NCI-H1436 treated with DMSO at 0.1 percent for 48 hours (cell line): ENCODE measurements at places on chromosomes 1 and 21.

- no peak for DNase-seq
Measured at GRCh38 chr1:177847843-177848242, 122.0 kb downstream of the SEC16B start.

GRCh38 chr1:51624855-51625254 lies 8.0 kb downstream of the OSBPL9 start:
- DNase-seq = no peak

DNA sequence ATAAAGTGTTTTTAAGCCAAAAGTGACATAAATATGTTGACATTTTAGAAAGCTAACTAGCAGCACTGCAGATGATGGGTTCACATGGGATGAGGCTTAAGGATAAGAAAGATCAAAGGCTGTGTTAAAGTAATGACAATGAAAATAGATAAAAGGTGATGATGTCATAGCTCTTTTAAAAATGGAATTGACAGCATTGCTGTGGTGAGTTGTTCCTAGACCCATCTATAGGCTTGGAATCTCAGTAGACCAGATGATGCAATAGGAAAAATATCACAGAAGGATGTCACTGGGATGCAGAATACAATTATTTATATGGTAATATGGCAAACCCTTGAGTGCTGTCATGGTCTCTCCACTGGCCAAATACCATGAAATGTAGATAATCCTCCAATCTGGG lies 286.0 kb downstream of the PLA2G4A start:
- DNase-seq = no peak

GRCh38 chr1:95770581-95770980 lies 536.6 kb downstream of the RWDD3 start:
- DNase-seq = no peak

DNA sequence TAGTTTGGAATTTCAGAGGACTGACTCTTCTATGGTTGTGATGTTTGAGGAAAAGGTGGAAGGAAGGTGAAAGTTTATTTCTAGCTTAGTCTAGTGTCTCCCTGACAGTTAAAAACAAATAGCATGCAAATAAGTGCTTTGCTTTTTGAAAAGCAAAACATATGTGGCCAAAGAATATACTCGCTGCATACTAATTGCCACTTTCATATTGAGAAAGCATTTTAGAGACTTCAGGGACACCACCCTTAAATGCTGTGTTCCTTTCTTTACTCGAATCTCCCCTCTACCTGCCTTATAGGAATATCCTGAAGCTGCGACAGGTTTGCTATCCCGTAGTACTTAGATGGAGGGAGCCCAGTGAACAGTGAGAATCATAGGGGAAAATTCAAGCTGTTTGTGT lies 23.2 kb downstream of the GLUL start:
- no peak for DNase-seq

DNA sequence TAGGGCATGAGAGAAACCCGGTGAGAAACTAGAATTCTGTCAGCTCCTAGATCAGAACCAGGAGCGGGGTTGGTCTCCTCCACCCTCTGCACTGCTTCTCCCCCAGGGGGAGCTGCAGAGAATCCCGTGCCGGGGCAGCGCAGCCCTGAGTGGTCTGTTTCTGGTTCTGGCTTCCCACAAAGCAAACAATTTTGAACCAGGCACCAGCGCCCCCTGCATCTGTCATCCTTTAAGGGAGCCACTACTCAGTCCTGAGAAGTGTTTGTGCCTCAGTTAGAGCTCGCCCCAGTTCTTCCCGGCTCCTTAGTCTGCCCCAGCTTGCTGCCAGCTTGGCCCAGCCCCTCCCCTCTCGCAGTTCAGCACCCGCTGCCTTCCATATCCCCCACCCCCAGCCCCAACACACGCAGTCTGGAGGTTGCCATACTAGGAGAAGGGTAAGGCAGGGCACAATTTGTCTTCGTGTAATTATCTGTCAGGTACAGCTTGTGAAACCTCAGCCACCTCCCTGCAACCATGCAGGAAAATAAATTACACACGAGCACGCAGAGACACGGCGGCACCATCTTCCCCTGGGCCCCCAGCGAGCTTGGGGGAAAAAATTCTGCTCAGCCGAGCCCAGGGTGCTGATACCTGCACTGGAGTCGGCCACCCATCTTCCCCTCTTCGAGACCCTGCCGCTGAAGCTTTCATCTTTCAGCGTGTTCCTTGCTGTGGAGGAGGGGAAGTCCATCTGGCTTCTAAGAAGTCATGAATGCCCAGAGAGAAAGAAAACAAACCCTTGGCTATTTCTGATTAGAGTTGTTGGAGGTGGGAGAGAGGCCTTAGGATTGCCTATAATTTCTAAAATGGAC lies 62.6 kb upstream of the CD1D start:
- DNase-seq = no peak

- no peak for DNase-seq
Measured at GRCh38 chr1:25609921-25610320, 6.7 kb upstream of the MAN1C1 start.

GRCh38 chr1:50123071-50123470 lies 14.4 kb downstream of the ELAVL4 start:
- no peak for DNase-seq

GRCh38 chr1:160862203-160863060 lies at the start of gene CD244:
Gene CD244 (minus strand): TSS chr1:160862887. CDS start chr1:160862677, 210 bp downstream.
- DNase-seq = no peak

GRCh38 chr1:12447849-12448312 lies 170.1 kb downstream of the DHRS3 start:
- no peak for DNase-seq

- no peak for DNase-seq
Measured at GRCh38 chr1:229888561-229889001, 178.5 kb upstream of the GALNT2 start.

- DNase-seq = no peak
Measured at GRCh38 chr1:35505911-35506798, 51.0 kb downstream of the KIAA0319L start.

GRCh38 chr1:42960566-42961311 lies 2.1 kb upstream of the SLC2A1 start:
- no peak for DNase-seq

GRCh38 chr1:54378874-54379554 lies 27.2 kb downstream of the SSBP3 start:
- DNase-seq = no peak

DNA sequence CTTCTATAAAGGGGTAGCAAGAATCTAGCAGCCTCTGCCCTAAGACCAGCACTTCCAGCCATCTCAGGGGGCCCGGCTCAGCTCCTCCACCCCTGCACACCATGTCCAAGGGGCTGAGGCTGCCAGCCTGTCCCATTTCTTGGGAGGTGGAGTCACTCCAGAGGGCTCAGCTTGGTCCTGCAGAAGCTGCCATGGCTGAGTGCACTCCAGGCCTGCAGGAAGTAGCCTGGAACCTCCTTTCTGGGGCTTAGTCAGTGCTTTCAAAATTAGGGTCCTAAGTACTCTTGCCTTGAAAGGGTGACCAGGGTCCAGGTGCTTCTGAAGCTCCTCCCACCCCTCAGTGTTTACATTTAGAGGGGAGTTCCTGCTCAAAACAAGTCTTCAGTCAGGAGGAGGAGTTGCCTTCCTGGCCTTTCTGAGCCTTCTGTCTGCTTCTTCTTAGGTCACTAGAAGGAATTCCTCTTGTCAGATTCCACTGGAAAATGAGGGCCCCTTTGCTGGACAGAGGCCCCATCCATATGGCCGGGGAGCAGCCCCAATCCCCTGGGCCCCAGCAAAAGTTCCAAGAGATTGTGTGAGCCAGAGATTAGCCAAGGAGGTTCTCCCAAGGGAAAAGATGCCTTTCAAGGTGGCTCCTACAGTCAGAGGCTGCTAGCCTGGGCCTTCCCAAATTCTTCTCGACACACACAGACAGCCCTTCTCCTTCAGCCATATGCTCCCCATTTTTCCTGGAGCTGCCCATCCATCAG lies 128.1 kb upstream of the VAMP3 start:
- no peak for DNase-seq

DNA sequence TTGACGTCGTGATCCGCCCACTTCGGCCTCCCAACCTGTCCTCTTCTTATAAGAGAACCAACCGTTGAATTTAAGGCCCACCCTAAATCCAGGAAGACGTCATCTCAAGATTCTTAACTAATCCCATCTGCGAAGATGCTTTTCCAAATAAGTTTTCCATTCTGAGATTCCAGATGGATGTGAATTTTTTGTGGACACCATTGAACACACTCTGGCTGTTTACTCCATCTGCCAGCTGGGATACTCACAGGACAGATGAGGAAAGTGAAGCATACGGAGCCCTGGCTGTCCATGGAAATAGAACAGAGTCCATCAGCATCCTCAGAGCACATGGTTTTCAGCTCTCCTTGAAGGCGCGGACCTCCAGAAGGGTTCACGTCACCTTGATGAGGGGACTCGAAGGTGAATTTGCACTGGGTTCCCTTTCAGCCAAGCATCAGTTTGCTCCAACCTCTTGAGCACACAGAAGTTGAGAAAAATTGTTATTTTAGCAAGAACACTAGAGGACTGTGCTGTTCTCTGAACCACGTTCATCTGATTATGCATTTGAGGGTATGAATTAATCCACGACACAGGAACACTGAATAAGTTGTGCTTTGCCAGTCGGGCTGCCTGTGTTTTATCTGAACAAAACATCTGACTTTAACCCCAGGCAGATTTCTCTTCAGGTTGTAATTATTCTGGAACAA lies 68.6 kb downstream of the KAZN start:
- no peak for DNase-seq

GRCh38 chr1:209564849-209565248 lies 18.7 kb upstream of the CAMK1G start:
- no peak for DNase-seq

DNA sequence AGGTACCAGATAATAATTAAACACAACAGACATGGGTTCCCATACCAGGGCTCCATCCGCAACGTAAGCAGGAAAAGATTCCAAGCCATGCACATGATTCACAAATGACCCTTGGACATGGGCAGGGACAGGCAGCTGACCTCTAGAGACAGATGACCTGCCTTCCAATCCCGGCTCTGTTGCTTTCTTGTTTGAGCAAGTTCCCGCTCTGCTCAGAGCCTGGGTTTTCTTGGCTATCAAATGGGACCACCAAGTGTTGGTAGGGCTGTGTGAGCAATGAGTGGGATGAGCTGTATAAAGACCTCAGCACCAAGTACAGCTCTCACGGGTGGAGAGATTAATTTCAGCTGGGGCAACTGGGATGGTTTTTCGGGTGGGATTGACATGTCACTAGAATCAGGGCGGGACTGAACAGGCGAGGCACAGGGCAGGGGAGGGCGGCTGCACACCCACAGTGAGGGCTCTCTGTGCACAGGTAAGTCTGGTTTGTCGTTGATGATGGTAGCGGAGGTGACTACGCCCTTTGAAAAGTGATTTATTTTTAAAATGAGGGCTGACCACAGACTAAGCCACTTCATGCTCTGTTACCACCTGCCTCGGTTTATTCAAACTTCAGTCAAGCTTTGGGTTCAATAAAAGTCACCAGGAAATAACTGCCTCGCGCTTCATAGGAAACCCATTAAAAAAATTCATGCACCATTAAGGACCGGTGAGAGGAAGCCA lies 57.5 kb upstream of the IFFO2 start:
- no peak for DNase-seq

DNA sequence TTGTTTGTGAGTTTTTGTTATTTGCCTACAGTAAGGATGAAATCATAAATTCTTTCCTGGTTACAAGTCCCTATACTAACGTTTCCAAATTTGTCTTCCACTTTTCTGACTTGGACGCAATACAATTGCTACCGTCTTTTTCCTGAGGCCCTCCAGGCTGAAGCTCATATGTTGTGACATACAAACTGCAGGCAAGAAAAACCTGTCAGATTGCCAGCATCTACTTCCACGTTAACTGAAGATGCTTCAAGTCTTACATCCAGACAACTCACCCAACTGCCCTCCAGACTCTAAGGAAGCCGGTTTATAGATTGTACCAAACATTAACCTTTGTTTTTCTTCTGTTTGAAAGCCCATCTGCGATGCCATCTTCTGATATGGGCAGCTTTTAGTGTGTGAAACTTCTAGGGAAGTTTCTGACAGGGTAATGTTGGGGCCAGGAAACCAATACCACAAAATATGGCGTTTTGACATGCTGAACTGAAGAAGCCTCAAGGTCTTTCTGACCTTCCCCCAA lies 21.4 kb upstream of the RNF11 start:
- DNase-seq = no peak

GRCh38 chr1:231786126-231786525 lies 159.5 kb downstream of the DISC1 start:
- DNase-seq = no peak

- no peak for DNase-seq
Measured at GRCh38 chr1:10064416-10065343, 31.9 kb downstream of the UBE4B start.

DNA sequence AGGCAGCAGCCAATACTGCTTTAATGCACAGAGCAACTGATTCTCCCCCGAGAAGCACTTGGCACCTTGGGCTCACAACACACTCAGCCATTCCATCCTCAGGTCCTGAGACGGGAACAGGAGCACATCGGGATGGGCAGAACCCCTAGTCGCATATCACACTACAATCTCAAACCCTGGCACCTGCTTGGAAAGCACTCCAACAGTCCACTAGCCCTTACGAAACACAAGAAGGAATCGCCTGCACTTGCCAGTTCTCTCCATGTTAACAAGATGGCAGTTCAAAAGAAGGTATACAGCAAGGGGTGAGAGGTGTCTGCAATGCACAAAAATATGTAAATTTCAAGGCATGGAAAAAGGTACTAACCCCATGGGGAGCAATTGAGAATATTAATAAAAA lies 21.4 kb downstream of the JAK1 start:
- no peak for DNase-seq

- DNase-seq = no peak
Measured at GRCh38 chr1:236407059-236407458, 13.0 kb downstream of the EDARADD start.

- no peak for DNase-seq
Measured at GRCh38 chr1:21825393-21825792, 13.3 kb downstream of the LDLRAD2 start.

GRCh38 chr1:243438815-243439214 lies 183.0 kb downstream of the SDCCAG8 start:
- DNase-seq = no peak

DNA sequence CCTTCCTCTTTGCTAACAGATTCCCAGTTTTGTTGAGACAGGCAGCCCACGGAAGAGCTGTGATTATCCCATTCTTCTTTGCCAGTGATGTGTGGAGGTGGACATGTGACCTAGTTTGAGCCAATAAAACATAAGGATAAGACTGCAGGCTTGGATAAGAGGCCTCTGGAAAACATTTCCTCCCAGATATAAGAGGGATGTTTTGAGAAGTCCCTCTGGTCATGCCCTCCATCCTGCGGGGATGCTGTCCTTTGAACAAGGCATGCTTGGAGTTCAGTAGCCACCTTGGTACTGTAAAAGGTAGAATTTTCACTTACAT lies 155.7 kb downstream of the TM2D1 start:
- DNase-seq = no peak

GRCh38 chr1:12460911-12461621 lies 156.9 kb downstream of the DHRS3 start:
- DNase-seq = no peak
